Upper lobe of left lung (tissue), 6 donors: ENCODE measurements at places on chromosomes 6 and 20. TPM values are rescaled to one million over a fixed set of nuclear protein-coding genes. Genes with fewer than 3 reads are reported as not detected.

The ABCC10 gene
- 32.2 TPM for total RNA-seq

The ACOT8 gene
- 46.8 TPM for total RNA-seq

DNA sequence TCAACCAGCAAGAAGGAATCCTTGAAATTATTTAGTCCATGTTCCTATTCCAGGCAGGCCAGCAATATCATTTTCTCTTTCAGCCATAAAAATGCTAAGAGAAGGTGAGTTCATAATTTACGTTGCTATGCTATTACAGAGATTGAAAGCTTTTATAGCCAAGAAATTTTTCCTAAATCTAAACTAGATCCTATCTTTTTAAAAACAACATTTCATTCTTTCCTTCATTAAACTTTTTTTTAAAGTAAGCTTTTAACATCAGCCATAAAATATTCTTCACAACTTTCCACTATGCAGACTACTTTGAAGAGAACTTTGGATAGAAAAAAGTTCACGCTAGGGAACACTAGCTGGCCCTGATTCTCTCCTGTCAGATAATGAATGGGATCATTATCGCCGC is 159.8 kb downstream of the RPS12 start:
- no peak for DNase-seq
- no peaks in the 10 kb centered on the region for H3K4me1 ChIP-seq
- no peak overlapping the region for H3K27ac ChIP-seq
- H3K27me3 ChIP-seq = no peaks in the 10 kb centered on the region

DNA sequence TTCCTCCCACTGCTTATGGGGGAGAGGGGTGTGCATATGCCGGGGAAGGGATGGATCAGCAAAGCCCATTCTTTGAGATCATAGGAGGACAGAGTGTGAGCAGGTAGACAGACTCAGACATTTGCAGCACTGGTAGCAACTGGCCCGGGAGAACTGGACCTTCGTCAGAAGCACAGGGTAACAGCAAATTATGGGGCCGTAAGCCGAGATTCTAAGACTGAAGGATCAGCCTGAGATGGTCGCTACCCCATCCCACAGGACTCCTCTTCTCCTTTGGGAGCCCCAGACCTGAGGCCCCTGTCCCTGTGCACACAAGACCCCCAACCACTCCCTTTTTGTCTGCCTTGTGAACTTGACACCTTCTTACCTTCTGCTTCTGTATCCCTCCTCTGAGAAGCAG is 106.5 kb downstream of the TOX2 start:
- H3K27me3 ChIP-seq = no peaks in the 10 kb centered on the region
- no peak for DNase-seq

GRCh38 chr6:46325561-46326530 is 155.1 kb upstream of the ENPP5 start:
- no peak overlapping the region for H3K27ac ChIP-seq
- no peaks in the 10 kb centered on the region for H3K36me3 ChIP-seq
- H3K4me3 ChIP-seq = no peak overlapping the region
- no peaks in the 10 kb centered on the region for H3K27me3 ChIP-seq
- no peaks in the 10 kb centered on the region for H3K4me1 ChIP-seq

- DNase-seq = no peak
- no peak overlapping the region for H3K27ac ChIP-seq
- no peaks in the 10 kb centered on the region for H3K36me3 ChIP-seq
- no peak overlapping the region for H3K4me3 ChIP-seq
Measured at GRCh38 chr6:104540743-104541142, 319.0 kb downstream of the HACE1 start.
